ENCODE measurements at places on chromosomes 3 and 15.

- DNase-seq = no peak
Observed at GRCh38 chr3:148866261-148866660, 1.2 kb downstream of the CPA3 start.

DNA sequence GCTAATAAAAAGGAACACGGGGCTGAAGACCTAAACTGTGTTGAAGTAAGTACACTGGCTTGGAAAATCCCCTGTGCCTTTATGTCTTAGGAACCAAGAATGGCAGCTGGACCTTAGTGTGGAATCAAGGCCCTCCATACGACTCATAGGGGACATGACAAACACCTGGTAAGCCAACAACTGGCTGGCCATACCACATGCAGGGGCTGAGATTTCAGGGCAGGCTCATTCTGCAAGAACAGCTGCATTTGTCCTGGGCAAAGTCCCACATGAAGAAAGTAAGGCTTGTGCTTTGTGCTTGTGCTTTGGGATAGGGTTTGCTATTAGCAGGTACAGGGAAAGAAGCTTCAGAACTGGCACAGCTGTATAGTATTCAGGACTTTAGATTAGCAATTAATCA lies 18.0 kb downstream of the ETV5 start:
- no peak for DNase-seq

GRCh38 chr3:74787011-74787410 lies 172.6 kb upstream of the CNTN3 start:
- DNase-seq = no peak

- no peak for DNase-seq
Observed at GRCh38 chr15:62880278-62880677, 162.3 kb upstream of the TPM1 start.

DNA sequence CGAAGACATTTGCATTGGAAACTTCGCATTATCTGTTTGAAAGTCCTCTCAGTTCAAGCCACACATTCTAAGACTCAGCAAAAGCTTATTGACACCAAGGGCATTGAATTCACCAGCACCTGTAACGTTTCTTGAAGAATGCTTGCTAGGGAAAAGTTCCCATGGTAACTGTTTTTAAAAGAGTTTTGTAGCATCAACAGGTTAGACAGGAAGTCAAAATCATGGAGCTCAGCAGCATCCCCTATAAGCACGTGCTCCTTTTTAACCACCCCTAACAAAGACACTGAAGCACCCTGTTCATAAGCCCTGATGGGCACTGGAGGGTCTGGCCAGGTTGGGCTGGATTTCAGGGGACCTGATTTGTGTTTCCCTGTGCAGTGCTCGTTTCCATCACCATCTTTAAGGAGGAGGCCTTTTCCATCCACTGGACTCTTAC lies 229.7 kb upstream of the BHLHE40 start:
- DNase-seq = no peak

- no peak for DNase-seq
Observed at GRCh38 chr15:37806808-37807207, 127.6 kb upstream of the TMCO5A start.

DNA sequence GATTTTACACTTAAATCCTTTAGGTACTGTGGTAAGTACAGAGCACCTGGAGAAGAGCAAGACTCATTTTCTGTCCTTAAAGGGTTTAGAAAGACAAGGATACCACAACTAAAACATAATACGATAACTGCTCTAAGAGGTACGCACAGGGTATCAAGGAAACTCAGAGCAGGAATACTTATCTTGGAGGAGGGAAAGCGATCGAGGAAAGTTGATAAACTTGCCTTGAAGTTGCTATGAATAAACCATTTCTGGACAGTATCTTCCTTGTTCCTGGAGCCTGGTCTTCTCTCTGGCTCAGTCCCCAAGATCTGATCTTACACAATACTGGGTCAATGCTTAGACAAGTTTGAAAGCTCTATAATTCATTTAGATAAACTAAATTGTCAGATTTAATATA lies 17.6 kb upstream of the GATM start:
- DNase-seq = no peak

DNA sequence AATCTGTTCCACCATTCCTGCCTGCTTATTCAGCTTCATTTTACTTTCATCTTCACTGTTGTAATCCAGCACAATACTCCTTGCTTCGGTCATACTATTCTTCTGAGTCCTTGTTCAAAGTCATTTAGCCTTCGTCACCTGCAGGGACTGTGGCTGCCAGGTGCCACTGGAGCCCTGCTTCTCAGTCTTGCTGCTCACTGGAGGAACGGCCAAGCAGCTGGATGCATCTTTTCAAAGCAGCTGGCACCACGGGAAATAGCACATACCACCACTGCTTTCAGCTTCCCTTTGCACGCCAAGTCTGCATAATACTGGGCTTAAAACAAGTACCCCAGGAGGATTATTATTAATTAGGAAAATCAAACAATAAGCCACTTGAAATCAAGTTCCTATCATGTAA lies 287.6 kb downstream of the BCHE start:
- DNase-seq = no peak

DNA sequence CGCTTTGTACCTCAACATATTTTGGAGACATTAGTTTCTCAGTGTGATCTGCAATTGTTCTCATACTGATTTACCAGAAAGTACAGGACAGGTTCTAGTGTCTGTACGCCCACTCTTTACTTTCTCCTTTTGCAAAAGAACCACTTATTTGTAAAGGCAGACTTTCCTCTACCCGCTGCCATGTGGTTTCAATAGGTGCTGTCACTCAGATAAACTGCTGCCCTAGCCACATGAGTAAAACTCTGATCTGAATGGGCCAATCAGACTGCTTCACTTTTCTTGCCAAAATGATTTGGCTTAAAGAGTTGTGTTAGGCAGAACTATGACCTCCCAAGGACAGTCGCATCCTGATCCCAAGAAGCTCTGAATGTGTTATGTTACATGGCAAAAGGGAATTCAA lies 984.6 kb upstream of the NR2F2 start:
- DNase-seq = no peak

DNA sequence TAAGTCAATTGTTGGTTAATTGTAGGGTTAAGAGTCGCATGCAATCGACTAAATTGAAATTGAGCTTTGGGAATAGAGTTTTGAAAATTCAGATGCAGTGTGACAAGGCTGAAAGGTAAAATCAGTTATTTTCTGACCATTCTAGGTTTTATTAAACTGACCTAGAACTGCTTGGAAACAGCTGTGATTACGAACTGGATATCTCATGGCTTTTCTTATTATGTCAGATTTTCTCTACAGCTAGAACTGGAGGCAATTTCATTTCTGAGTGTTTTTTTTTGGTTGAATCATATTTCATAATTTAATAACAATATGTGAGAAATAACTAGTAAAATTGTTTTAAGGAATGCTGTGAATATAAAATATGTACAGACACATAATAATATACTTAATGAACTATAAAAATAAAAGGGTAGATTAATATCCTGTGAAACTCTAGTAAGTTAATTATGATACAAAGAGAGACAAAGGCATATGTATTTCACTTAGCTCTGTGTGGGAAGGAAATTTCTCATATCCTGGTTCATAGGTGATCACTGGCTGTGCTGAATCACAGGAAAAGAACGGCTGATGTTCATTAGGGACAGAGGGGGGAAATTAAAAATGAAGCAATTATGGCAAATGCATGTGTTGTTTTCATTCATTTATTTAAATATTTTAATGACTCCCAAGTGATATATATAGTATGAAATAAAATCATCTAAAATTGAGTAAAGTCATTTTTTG lies 403.2 kb downstream of the ZIC1 start:
- DNase-seq = no peak

- DNase-seq = peak; percentile 5
Observed at GRCh38 chr3:557972-558371, 361.4 kb downstream of the CHL1 start.

- no peak for DNase-seq
Observed at GRCh38 chr3:194083637-194084224, 52.2 kb upstream of the HES1 start.

Measured in GM12891 (cell line).